Anterior cingulate cortex (tissue), 58 donors: ENCODE measurements at places on chromosomes 12 and 14.

GRCh38 chr12:25458047-25458552 is 95.0 kb downstream of the LMNTD1 start:
- peak; percentile 23 for DNase-seq

- no peak for DNase-seq
Measured at GRCh38 chr12:64682572-64683277, 72.4 kb downstream of the RASSF3 start.

DNA sequence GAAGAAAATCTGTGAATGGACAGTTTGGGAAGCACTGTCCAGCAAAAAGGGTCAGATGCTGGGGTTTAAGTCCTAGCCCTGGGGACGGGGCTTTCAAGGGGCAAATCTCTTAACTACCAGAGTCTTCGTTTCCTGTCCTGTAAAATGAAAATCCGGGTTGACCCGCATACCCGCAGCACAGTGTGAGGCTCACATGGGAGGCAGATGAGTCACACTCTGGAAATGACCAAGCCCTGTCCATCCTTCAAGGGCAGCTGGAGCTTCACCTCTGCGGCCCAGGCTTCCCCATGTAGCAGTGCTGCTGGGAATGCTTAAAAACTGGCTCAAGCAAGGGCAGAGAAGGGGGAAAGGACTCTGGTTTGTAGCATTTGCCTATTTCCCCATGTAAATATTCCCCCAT is 19.0 kb downstream of the FAM181A start:
- DNase-seq, result no peak

DNA sequence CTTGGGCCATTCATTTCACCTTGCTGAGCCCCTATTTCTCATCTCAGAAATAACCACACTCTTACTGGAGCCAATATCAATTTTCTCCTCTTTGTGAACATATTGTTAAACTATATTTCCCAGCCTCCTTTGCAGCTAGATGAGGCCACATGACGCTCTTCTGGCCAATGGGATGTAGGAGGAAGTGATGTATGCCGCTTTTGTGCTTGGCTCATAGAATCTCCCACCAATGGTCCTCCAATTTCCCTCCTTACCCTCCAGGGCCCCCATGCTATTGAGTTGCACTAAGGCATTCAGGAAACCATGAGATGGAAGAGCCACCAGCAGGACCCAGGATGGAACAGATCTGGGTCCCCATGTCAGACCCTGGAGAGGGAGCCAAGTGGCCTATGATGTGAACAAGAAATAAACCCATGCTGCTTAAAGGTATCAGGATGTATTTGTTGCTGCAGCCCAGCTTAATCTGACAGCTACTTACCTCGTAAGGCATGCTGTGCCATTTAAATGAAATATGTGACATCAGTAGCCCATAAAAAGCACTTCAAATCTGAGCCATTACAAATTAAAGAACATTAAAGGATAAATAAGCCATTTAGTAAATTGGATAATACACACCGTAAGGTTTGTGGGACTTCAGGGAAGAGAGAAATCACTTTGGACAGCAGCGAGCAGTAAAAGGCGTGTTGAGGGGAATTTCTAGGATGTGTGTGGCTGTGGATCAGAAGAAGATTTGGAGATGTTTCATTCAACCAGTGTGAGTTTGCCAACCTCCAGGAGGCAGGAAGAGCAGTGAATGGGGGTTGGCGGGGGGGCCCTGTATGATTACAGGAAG is 24.4 kb upstream of the BDKRB2 start:
- no peak for DNase-seq

DNA sequence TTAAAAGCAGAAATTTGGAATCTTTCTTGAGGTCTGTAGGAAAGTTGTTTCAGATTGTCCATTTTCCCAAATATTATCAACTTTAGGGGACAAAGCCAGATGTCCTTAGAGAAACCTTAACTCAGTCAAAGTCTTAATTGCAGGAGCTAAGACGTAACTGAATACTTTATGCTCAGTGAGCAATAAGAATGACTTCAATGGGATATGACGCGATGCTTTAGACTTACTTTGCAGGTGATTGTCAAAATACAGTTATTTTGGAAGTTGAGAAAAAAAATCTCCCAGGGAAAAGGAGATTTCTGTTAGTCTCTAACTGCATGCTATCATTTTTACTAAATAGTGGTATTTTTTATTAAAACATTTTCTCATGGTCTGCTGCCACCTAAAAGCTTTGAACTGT is 750.9 kb upstream of the STXBP6 start:
- no peak for DNase-seq

DNA sequence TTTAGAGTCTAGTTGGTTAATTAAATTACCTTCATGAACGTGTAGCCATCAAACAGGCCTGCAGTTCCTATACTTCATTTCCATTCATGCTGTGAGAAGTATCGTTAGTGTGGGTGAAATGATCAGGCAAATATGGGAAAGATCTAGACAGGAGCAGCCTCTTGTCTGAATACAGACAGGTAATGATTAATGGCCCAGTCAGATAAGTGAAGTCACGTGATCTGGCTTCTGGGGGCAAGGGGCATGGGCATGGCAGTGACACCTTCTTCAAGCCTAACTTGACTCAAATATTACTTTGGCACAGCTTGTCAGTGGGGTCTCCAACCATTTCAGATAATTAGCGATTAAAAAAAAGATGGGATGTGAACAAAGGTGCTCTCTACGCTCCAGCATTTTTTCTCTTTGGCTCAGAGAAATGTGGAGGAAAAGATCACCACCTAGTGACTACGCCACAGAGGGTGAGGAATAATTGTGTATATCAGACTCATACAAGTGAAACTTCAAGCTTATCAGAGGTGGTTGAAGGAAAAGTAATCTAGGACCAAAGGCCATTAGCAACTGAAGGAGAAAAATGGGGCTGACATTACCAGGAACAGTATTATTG is 17.8 kb downstream of the GUCY2C start:
- no peak for DNase-seq
